ENCODE measurements at places on chromosomes 4 and X.

- DNase-seq: peak; percentile 5
Observed at GRCh38 chr4:1082215-1083182, 30.9 kb downstream of the RNF212 start.

DNA sequence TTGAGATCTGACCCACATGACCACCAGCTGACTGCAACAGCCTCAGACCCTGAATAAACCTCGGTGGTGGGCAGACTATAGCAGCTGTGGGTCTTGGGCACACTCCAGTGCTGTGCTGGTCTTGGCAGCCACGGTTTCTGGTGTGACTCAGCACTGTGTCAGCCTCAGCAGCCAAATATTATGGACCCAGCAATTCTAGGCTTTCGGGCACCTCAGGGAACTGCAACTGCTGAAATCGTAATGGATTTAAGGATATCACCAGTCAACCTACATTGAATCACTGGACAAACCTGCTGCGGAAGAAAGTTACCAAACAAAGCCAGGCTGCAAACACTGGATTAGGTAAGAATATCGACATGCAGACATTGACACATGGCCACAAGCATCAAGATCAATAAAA is 10.5 kb upstream of the UBE2NL start:
- DNase-seq: no peak

DNA sequence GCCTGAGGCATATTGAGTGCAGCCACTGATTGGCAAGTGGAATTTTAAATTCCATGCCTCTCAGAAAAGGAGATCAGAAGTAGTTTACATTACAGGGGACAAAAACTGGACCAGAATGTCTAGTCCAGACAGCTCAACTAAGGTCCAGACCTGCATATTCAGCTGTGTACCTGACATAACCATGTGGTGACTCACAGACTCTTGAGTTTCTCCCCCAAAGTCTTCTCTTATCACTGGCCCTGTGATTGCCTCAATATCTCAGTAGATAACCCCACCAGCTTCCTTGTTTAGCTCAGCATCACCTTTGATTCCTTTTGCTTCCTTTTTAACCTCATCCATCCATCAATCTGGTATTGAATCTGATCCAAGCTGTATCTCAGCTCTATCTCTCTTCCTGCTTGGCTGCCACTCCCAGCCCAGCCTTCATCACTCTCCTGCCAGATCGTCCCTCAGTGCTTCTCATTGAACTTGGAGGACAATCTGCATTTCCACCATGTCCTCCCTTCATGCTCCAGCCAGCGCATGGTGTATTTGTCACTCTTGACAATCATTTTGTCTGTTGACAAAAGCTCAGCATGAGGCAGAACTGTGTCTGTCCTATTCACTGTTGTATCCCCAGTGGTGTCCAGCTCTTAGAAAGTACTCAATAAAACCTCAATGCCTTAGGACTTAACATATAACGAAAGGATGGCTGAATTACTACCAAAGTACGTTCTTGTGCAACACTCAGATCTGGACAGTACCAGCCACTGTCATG is 27.8 kb upstream of the SLC2A9 start:
- no peak for DNase-seq

DNA sequence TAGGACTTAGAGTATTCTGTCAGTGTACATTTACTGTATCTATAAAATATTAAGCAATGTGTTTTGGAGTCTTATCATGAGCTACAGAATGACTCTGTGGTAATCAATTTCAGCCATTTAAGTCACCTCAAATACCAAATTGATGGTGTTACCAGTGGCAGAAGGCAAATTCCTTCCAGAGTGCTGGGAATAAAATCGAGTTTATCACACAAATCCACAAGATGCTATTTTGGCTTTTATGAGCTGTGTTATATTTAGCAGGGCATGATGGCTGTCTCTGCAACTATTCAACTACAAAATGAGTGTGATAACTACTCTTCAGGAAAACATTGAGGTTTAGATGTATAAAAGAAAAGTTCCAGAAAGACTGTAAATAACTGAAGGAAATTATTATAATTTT is 78.2 kb downstream of the AREG start:
- no peak for DNase-seq

GRCh38 chr4:134343656-134344055 is 142.1 kb upstream of the PABPC4L start:
- no peak for DNase-seq

DNA sequence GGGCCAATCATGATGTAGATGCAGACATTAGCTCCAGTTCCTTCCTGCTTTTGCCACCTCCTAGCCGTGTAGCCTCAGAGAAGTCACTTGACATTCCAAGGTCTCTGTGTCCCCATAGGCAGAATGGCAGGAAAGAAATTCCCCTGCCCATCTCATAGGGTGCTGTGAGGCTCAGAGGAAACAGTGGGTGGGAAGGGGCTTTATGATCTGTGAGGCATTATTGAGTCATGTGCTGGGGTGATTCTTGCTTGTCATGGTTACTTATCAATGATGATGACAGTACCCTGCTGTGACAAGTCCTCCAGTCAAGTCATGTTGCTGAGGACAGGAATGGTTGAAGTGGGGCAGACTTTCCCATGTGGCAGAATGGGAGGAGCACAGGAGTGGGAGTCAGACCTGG is 63.7 kb downstream of the MSX1 start:
- DNase-seq: no peak

GRCh38 chrX:3963980-3964379 is 250.5 kb upstream of the PRKX start:
- DNase-seq: no peak

GRCh38 chrX:34350561-34351335 is 218.6 kb upstream of the FAM47A start:
- DNase-seq: peak; percentile 44
